ENCODE measurements at places on chromosomes 12 and 14.

GRCh38 chr12:125652681-125653080, 587.4 kb downstream of the AACS start:
- no peak for DNase-seq

GRCh38 chr14:24235804-24236688, 3.3 kb downstream of the GMPR2 start:
- DNase-seq = no peak

DNA sequence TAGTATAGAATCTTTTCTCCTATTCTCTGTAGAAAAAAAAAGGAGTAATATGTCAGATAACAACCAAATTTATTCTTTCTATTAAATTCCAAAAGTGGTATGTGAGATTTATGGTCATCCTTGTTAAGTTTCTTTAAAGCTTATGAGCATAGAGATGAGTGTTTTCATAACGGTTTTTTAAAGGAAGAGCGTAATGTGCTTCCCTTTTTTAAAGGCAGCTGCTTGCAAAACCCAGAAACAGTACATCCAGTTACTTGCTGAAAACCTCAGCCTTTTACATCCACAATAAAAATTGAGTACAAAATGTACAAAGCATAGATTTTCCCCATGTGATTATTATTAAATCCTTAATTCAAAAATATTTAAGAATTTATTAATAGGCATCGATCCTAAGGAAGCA, 53.6 kb upstream of the CD163 start:
- DNase-seq = no peak

GRCh38 chr14:23450379-23450778, 14.9 kb upstream of the MYH7 start:
- DNase-seq = no peak

GRCh38 chr12:25034676-25035075, 85.8 kb upstream of the BCAT1 start:
- DNase-seq = peak; percentile 37

DNA sequence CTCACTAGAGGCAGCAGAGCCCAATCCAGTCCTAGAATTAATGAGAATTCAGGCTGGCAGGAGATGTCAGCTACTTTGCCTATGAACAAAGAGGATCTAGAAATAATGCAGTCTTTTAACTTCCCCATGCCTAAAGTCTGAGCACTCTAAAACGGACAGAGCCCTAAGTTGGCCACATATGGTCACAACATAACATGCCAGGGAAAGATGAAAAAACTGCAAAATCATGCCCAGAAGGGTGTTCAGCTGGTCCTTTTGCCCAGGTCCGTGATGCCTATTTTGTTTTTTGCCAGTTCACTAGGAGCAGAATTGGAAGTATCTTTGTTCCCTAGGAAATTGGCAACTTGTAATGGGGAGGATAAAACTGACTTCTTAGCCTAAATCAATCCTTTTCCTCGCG, 20.3 kb upstream of the LMNTD1 start:
- no peak for DNase-seq

GRCh38 chr12:71585218-71585617, 78.4 kb downstream of the ZFC3H1 start:
- DNase-seq = no peak

- peak; percentile 73 for DNase-seq
Observed at GRCh38 chr14:104423701-104424405, 155.7 kb upstream of the C14orf180 start.

- no peak for DNase-seq
Observed at GRCh38 chr12:42261708-42262107, 23.7 kb upstream of the YAF2 start.

- DNase-seq = peak; percentile 93
Observed at GRCh38 chr14:94048691-94049624, 22.8 kb downstream of the OTUB2 start.

All from NCI-H69 (cell line).